ENCODE measurements at places on chromosomes 6 and 20. TPM values are rescaled to one million over a fixed set of nuclear protein-coding genes. Genes with fewer than 3 reads are reported as not detected.

HTR1E gene
- total RNA-seq = not detected

GSTA1 gene
- not detected for total RNA-seq

SLA2 gene
- not detected for total RNA-seq

WFDC5 gene
- not detected for total RNA-seq

C6orf132 gene
- total RNA-seq = 1.9 TPM

CGA gene
- total RNA-seq = not detected

GPLD1 gene
- 0.93 TPM for total RNA-seq

HLA-DOB gene
- total RNA-seq = 0.23 TPM

FERMT1 gene
- total RNA-seq = 16.7 TPM

TINAG gene
- not detected for total RNA-seq

TMEM200A gene
- not detected for total RNA-seq

TCP1 gene
- total RNA-seq = 255 TPM

PHIP gene
- total RNA-seq = 6.2 TPM

NNAT gene
- total RNA-seq = not detected

THBD gene
- 71.5 TPM for total RNA-seq

NDRG3 gene
- total RNA-seq = 23.2 TPM

TMEM217 gene
- 0.76 TPM for total RNA-seq

THEMIS gene
- not detected for total RNA-seq

RAB23 gene
- total RNA-seq = 9.9 TPM

APOBEC2 gene
- not detected for total RNA-seq

All from A549 treated with ZK216348 at 1 μM for 4 hours (cell line).